Psoas muscle (tissue), 8 donors: ENCODE measurements at places on chromosomes 12 and 14.

GRCh38 chr14:54722791-54723432 is 156.0 kb downstream of the SAMD4A start:
- no peak for DNase-seq

- DNase-seq, result peak; percentile 51
Measured at GRCh38 chr12:104480826-104481440, 24.2 kb downstream of the CHST11 start.

DNA sequence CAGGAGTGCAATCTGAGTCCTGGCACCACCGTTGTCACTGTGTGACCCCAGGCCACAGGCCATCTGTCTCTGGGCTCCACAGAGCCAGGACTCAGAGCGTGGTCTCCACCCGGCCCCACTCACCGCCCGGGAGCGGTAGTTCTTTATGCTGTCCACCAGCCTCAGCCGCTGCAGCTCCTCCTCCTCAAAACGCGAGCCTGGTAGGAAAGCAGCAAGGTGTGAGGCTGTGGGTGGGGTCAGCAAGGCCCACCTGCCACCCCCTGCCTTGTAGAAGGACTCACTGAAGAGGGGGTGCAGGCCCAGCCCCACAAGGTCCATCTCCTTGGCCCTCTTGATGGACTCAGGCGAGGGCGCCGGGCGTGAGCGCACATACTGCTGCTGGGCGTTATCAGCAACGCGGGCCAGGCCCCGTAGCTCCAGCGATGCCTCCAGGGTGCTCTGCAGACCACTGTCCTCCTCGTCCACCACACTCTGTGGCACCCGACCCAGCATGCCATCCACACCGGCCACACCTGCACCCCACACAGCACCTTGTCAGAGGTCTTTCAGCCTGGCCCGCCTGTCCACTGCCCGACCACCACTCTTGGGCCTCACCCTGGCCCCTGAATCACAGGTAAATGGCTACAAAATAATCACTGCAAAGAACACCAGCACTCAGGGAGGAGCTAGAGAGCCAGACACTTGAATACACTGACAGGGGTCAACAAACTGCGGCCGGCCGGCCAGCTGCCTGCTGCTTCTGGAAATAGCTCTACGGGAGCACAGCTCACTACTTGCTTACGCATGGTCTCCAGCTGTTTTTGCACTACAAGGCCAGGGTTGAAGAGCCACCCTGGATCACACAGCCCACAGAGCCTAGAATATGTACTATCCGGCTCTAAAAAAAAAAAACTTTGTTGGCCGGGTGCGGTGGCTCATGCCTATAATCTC is 16.3 kb downstream of the CFAP73 start:
- DNase-seq, result no peak

DNA sequence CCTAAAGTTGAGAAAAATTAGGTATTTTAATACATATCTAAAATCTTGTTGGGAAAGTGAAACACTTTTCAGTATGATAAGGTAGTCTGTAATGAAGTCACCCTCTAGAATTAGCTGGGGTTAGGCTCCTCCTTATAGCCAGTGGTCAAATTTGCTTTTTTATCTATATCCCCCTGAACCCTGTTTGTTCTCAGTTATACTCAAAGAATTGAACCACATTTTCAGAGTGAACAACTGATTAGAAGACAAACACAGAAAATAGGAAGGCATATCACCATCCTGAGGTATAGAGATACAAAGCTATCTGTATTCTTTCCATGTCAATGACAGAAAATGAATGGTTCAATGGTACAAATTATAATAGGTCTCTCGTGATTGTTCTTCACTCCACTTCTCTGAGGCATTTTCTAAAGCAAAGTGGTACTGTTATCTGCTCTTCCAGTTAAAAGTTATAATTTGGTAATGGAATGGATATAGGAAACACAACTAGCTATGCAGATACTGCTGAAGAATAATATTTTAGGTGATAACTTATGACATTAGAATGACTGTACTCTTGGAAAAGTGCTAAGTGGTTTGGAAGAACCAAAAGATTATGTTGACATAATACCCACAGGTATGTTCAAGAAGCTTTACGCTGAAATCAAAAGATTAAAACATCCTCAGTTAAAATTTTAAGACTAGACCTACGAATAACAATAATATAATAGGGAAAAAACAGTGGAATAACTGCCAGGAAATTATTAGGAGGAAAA is 27.6 kb downstream of the WASHC3 start:
- no peak for DNase-seq

- DNase-seq, result peak; percentile 70
Measured at GRCh38 chr12:104605685-104606084, 148.9 kb downstream of the CHST11 start.

- DNase-seq, result no peak
Measured at GRCh38 chr14:66105815-66106214, 380.4 kb upstream of the CCDC196 start.

DNA sequence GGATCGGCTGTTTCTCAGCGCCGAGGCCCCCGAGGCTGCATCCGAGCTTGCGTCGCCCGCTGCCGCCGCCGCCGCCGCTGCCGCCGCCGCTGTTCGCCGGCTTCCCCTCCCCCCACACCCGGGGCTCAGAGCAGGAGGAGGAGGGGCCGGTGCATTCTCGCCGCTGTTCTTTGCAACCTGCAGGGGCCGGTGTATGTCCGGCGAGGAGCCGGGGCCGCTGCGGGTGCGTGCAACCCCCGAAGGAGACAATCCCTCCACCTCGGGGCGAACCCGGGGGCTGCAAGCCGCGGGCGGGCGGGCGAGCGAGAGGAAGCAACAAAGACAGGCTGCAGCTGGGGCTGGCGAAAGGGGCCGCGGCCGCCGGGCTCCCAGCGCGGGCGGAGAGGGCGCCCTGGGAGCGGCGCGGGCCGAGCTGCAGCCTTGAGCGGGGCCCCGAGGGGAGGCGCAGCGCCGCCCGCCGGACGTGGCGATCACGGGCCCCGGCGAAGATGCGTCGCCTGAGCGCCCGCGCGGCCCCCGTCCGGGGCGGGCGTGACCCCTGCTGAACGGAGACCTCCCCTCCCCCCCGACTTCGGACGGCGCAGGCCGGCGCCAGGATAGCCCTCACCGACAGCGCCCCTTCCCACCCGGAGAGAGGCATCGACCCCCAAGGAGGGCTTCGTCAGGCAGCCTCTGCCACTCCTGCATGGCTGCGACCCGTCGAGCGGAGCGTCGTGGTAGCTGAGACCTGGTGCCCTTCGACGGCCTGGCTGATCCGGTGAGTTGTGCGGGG is 702 bp downstream of the FAM222A start:
- peak; percentile 70 for DNase-seq
